NCI-H2081 (cell line): ENCODE measurements at places on chromosomes 5 and 9.

GRCh38 chr9:135388530-135388929 lies 91.1 kb upstream of the PPP1R26 start:
- no peak for DNase-seq

GRCh38 chr5:137498301-137498735 lies 808 bp downstream of the SPOCK1 start:
- DNase-seq: peak; percentile 9

DNA sequence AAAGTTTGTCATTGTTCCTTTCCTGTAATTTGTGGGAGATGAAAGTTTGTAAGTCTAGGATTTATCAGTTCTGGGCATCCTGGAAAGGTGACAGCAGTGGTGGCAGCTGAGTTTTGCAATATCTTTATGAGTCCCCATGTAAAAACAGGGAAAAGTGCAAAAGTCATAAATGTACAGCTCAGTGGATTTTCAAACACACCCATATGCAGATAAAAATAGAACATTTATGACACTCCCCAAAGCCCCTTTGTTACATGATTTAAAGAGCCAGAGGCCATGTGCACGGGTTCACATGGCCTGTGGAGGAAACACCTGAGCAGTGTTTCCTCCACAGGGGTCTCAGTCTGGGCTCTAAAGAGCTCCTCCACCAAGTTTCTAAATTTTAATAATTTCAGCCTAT lies 6.3 kb downstream of the TMEM38B start:
- DNase-seq: no peak

- DNase-seq: no peak
These were observed 274.9 kb downstream of the GADD45G start for GRCh38 chr9:89879701-89880100.

DNA sequence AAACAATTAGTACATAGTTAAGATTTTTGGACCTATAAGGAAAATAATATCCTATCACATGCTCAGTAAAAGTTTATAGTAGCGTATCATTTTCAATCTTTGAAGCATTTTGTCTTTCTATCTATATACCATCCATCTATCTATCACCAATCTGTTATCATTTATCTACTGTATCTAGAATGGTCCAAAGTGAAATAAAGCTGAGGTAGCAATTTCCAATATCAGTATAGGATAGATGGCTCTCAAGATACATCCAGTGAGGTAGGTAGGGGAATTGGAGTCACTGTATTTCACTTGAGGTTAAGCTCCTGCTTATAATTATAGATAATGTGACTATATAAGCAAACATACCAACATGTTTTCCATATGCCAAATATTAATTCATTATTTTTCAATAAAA lies 889.1 kb upstream of the CTNND2 start:
- DNase-seq: no peak

- DNase-seq: no peak
These were observed 62.1 kb downstream of the GAS1 start for GRCh38 chr9:86885232-86885631.

DNA sequence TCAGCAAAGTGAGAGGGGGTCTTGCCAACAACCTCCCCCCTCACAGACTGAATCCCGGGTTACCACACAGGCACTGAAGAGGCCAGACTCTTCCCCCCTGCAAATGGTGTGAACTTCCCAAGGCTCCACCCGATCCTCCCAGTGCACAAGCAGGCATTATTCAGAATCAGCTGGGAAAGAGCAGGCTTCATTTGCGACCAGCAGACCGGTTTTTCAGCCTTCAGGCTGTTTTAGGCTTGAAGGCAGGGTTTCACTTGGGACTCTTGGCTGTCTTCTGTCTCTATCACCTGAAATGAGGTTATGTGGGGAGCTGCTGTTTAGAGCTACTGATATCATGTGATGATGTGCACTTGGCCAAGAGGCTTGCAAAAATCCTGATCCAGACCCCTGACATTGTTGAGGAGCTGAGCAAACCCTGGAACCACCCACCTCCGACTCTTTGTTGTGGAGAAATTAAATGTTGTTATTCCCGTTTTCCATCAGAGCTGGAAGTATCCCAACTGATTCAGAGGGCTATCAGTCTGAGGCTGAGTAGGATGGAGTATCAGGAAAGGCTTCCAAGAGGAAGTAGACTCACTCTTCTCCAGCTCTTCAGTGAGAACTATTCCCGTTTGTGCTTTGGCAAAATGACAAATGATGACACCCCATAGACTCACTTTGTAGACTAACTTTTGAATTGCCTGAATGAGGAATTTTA lies 63.3 kb upstream of the ZFR start:
- no peak for DNase-seq

DNA sequence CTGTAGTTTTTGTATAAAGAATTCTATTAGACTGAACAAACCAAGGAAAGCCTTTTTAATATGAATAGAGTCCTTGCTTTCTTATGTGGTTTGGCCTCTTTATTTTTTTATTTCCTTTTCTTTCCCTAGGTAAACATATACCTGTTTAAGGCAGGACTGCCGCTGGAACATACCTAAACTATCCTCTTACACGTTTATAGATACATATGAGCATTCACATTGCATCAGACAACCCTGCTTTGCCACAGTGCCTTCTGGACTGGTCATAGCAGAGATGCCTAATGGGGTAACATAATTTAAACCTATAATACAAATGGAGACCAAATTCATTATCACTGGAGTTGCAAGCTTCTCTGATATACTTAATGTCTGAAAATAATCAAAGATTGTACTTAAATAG lies 12.5 kb downstream of the GRAMD2B start:
- DNase-seq: no peak
